ENCODE measurements at places on chromosomes 1 and 21.

DNA sequence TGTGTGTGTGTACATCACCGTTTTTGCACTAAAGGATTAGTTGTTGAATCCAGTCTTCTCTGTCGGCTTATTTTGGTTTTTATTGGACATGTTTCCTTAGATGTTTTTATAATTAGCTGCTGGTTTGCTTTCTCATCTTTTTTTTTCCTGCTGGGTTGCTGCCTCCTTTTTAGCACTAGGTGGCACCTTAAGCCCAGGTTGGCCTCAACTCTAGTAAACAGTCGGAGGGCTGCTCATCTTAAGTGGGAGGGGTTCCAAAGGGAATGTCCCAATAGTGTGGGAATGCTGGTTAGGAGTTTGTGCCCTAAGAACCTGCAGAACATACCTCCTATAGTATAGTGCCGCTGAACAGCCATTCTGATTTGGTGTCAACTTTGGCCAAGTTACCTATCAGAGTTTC lies 570.1 kb upstream of the CXADR start:
- DNase-seq = no peak

- DNase-seq = no peak
These were observed 863 bp upstream of the PTPRC start for GRCh38 chr1:198637916-198638437.

- no peak for DNase-seq
These were observed 254.7 kb downstream of the LRRIQ3 start for GRCh38 chr1:73943270-73943669.

- DNase-seq = no peak
These were observed 49.2 kb downstream of the ENAH start for GRCh38 chr1:225603538-225604354.
